ENCODE measurements at places on chromosomes 11 and 22.

DNA sequence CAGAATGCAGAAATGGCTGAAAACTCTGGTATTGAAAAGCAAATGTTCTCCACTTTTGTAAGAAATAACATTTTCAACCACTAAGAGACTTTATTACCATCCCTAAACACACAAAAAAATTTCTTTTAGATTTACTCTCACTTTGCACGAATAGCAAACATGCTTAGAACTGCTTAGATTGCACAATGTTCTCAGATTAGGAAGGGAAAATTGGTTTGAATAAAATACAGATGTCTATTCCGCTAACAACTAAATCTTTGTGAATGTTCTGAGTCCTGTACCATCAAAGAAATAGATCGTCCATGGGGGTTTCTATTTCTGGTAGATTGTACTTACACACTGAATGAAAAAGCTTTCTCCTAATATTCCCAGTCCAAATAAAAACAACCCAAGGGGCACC is 40.1 kb downstream of the BDNF start:
- no peak for DNase-seq
- H3K27ac ChIP-seq: no peak overlapping the region
- H3K4me1 ChIP-seq: no peaks in the 10 kb centered on the region
- no peaks in the 10 kb centered on the region for H3K36me3 ChIP-seq
- H3K4me3 ChIP-seq: no peak overlapping the region

DNA sequence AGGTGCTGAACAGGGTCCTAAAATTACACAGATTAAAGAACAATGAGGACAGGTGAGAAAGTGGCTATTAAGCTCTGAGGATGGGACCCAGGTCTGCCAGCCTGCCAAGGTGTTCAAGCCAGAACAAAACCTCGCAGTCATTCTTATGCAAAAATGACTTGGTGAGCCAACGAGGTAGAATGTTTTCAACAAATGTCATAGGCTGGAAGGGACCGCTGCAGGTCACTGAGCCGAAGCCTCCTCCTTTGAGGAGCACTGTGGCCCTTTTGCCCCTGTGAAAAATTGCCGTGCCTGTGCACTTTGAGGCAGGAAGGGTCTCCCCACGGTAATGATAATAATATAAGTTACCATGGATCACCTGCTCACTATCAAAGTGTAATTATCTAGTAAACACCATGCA is 216.2 kb downstream of the DSCAML1 start:
- H3K36me3 ChIP-seq: no peaks in the 10 kb centered on the region
- H3K4me1 ChIP-seq: no peaks in the 10 kb centered on the region
- H3K27me3 ChIP-seq: no peaks in the 10 kb centered on the region

DNA sequence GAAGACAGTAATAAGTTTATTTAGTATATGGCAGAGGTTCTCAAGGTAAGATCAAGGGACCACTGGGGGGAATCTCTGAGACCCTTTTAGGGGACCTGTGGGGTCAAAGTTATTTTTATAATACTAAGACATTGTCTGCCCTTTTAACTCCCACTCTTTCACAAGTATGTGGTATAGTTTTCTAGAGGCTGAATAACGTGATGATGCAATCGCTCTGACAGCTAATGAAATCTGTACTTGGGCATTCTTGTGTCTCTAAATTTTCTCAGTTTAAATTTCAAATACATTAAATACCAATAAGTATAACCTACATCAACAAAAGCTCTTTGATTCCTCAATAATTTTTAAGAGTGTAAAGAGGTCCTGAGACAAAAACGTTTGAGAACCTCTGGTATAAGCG is 147.9 kb downstream of the ATG16L2 start:
- H3K27me3 ChIP-seq: no peaks in the 10 kb centered on the region
- H3K4me1 ChIP-seq: no peaks in the 10 kb centered on the region
- H3K36me3 ChIP-seq: no peaks in the 10 kb centered on the region
- no peak overlapping the region for H3K27ac ChIP-seq
- no peak for DNase-seq

GRCh38 chr11:67691149-67691548 is 16.7 kb upstream of the ALDH3B2 start:
- no peak overlapping the region for H3K4me3 ChIP-seq
- H3K27me3 ChIP-seq: peaks cover 3% of the 10 kb centered on the region
- no peak overlapping the region for H3K27ac ChIP-seq

- no peak overlapping the region for H3K27ac ChIP-seq
- no peaks in the 10 kb centered on the region for H3K4me1 ChIP-seq
- H3K27me3 ChIP-seq: no peaks in the 10 kb centered on the region
- H3K4me3 ChIP-seq: no peak overlapping the region
These were observed 275.6 kb downstream of the AASDHPPT start for GRCh38 chr11:106353031-106353430.

GRCh38 chr11:88169471-88169870 is 5.8 kb downstream of the RAB38 start:
- no peak for DNase-seq
- H3K27ac ChIP-seq: no peak overlapping the region
- H3K27me3 ChIP-seq: no peaks in the 10 kb centered on the region
- H3K4me1 ChIP-seq: peaks cover under 1% of the 10 kb centered on the region

- H3K27ac ChIP-seq: no peak overlapping the region
- no peaks in the 10 kb centered on the region for H3K36me3 ChIP-seq
- H3K4me1 ChIP-seq: no peaks in the 10 kb centered on the region
- no peak for DNase-seq
- no peaks in the 10 kb centered on the region for H3K27me3 ChIP-seq
These were observed 641.4 kb downstream of the BRD1 start for GRCh38 chr22:49186293-49186692.

- H3K27ac ChIP-seq: peak overlapping the region; percentile 68
- H3K4me1 ChIP-seq: peaks cover 72% of the 10 kb centered on the region
- peaks cover 32% of the 10 kb centered on the region for H3K36me3 ChIP-seq
- no peak for DNase-seq
These were observed 263 bp downstream of the EHD1 start for GRCh38 chr11:64878223-64878493.

- peaks cover 9% of the 10 kb centered on the region for H3K36me3 ChIP-seq
- no peak overlapping the region for H3K27ac ChIP-seq
- no peak overlapping the region for H3K4me3 ChIP-seq
- H3K27me3 ChIP-seq: no peaks in the 10 kb centered on the region
- H3K4me1 ChIP-seq: no peaks in the 10 kb centered on the region
- no peak for DNase-seq
These were observed 29.3 kb downstream of the CLPB start for GRCh38 chr11:72405009-72405408.

DNA sequence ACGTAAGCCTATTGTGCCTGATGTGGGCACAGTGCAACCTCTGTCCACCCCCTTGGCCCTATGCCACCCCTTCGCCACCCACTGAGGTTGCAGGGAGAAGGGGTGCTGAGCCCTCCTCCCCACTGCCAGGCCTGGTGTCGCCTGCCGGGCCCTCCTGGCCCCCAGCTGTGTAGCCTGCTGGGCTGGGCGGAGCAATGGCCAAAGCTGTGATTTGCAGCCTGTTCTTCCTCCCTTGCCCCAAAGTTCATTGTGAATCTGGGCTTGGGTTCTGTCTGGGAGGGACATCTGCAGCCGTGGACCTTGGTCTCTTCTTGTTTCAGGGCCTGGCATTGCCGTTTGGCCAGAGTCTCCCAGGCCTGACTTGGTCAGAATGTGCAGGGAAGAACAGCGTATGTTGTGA is 121.9 kb downstream of the PKNOX2 start:
- no peaks in the 10 kb centered on the region for H3K4me1 ChIP-seq
- H3K36me3 ChIP-seq: no peaks in the 10 kb centered on the region
- DNase-seq: no peak
- no peak overlapping the region for H3K4me3 ChIP-seq
- no peaks in the 10 kb centered on the region for H3K27me3 ChIP-seq

DNA sequence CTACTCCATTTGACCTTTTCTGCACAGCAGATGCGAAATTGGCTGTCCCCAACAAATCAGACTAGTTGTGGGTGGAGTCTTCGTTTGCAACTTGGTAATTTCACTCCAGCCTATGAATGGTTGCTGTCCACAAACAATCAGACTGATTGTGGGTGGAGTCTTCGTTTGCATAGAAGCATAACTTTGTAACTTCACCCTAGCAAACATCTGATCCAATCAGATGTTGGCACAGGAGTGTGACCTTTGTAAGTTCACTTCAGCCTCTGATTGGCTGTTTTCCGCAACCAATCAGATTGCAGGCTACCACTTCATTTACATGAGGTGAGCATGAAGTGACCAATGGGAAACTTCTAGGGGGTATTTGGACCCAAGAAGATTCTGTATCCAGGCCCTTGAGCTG is 16.3 kb upstream of the CABP2 start:
- DNase-seq: no peak
- no peaks in the 10 kb centered on the region for H3K4me1 ChIP-seq
- no peak overlapping the region for H3K27ac ChIP-seq
- no peaks in the 10 kb centered on the region for H3K27me3 ChIP-seq
- H3K4me3 ChIP-seq: no peak overlapping the region

DNA sequence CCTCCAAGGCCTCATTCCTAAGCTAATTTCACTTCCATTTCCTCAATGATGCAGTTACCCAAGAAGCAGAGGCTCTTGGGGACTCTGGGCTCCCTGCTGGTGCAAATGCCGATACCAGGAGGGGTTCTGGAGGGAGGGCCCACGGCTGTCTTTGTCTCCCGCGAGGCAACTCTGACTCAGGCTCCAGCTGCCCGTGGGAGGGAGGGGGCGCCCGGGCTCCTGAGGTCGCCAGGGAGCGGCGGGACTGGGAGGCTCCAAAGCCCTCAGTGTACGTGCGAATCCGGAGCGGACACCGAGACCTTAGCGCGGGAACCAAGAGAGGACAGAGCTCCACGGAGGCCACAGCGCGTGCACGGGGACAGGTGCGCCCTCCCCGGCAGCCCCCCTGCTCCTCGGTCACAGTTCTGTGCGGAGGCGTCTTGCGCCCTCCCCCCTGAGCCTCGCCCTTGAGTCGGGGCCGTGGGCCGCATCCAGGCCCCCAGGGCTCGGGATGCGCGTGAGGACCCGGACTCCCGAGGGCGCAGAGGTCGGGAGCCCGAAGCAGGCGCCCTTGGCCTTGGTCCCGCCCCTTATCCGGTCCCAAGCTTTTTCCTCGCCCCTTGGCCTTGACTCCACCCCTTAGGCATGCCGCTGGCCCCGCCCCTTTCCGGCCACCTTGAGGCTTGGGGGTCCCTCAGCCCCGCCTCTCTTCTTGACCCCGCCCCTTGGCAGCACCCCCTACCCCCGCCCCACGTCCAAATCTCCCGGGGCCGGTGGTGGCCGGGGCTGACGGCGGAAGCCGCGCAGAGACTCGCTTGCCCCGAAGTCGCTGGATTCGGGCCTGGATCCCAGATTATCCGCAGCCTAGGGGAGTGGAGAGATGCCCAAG is 4.7 kb upstream of the SHISA8 start:
- H3K4me1 ChIP-seq: peaks cover 40% of the 10 kb centered on the region
- peaks cover 12% of the 10 kb centered on the region for H3K27me3 ChIP-seq
- peak overlapping the region; percentile 7 for H3K27ac ChIP-seq
- H3K4me3 ChIP-seq: peak overlapping the region; percentile 66
- no peaks in the 10 kb centered on the region for H3K36me3 ChIP-seq

DNA sequence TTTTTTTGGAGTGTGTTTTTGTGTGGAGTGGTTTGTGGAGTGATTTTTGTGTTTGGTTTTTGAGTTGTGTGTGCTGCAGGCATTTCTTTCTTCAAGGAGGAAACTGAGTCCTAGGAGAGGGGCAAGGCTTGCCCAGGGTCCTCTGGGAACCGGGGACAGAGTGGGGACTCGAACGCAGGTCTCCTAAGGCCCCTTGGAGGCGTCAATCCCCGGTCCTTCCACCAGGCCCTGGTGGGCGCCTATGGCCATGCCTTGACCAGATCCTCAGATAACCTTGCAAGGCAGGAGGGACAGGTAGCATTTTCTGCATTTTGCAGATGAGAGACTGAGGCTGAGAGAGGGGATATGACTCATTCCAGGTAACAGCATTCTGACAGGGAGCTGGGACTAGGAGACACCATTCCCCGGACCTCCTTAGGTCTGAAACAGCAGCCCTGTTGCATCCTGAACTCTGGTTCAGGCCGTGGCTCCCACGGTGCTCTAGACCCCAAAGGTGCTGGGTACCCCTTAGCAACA is 39.1 kb downstream of the MYO7A start:
- no peaks in the 10 kb centered on the region for H3K27me3 ChIP-seq
- no peaks in the 10 kb centered on the region for H3K4me1 ChIP-seq
- H3K36me3 ChIP-seq: no peaks in the 10 kb centered on the region
- no peak for DNase-seq

GRCh38 chr22:45650721-45651120 is 20.9 kb upstream of the ATXN10 start:
- no peak overlapping the region for H3K4me3 ChIP-seq
- H3K27ac ChIP-seq: no peak overlapping the region
- peaks cover 4% of the 10 kb centered on the region for H3K4me1 ChIP-seq
- no peak for DNase-seq

- H3K27me3 ChIP-seq: no peaks in the 10 kb centered on the region
- peaks cover 79% of the 10 kb centered on the region for H3K36me3 ChIP-seq
- no peak for DNase-seq
- H3K4me1 ChIP-seq: peaks cover 69% of the 10 kb centered on the region
These were observed 65.7 kb downstream of the FLI1 start for GRCh38 chr11:128759597-128759996.

DNA sequence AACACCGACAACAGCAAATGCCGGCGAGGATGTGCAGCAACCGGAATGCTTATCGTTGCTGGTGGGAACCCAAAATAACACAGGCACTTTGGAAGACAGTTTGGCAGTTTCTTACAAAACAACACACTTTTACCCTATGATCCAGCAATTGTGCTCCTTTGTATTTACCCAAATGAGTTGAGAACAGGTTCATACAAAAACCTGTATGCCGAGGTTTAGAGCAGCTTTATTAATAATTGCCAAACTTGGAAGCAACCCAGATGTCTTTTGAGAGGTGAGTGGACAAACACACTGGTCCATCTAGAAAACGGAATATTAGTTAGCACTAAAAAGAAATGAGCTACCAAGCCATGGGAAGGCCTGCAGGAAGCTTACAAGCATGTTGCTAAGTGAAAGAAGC is 118.9 kb downstream of the CTTN start:
- no peak for DNase-seq
- no peak overlapping the region for H3K27ac ChIP-seq
- no peak overlapping the region for H3K4me3 ChIP-seq
- H3K36me3 ChIP-seq: no peaks in the 10 kb centered on the region
- H3K27me3 ChIP-seq: peaks cover 5% of the 10 kb centered on the region

GRCh38 chr11:12158909-12159308 is 48.5 kb downstream of the MICAL2 start:
- H3K4me1 ChIP-seq: peaks cover 25% of the 10 kb centered on the region
- no peak overlapping the region for H3K27ac ChIP-seq
- no peak for DNase-seq
- no peaks in the 10 kb centered on the region for H3K27me3 ChIP-seq

- no peak overlapping the region for H3K4me3 ChIP-seq
- H3K27ac ChIP-seq: no peak overlapping the region
- no peaks in the 10 kb centered on the region for H3K4me1 ChIP-seq
- no peak for DNase-seq
- H3K27me3 ChIP-seq: no peaks in the 10 kb centered on the region
These were observed 26.0 kb downstream of the RELT start for GRCh38 chr11:73401924-73402833.

All from CD4-positive, alpha-beta T cell (primary cell).